ENCODE measurements at places on chromosomes 3 and 15. TPM values are rescaled to one million over a fixed set of nuclear protein-coding genes. Genes with fewer than 3 reads are reported as not detected.

Gene CSPG4
- 0.33 TPM for total RNA-seq

Gene SSUH2
- total RNA-seq, result 0.10 TPM

Gene SLC28A1
- not detected for total RNA-seq

Gene ITIH3
- total RNA-seq, result not detected

Gene TRPM1
- total RNA-seq, result 0.38 TPM
